ENCODE measurements at places on chromosomes 5 and 9.

GRCh38 chr9:87572719-87573118 lies 75.1 kb downstream of the DAPK1 start:
- no peak for DNase-seq

DNA sequence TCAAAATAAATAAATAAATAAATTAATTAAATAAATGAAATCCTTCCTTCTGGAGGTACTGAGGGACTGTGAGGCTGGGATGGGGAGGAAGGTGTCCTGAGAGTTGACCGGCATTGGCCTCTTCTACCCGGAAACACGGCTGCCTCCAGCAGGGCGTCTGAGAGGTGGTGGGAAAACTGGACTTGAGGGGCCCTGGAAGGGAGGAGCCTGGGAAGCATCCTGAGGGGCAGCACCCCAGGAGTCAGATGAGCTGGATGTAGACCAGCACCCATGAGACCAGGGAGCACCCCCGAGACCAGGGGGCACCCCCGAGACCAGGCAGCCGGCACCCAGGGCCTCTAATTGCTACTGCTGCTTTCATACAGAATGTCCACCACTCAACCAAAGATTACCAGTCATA lies 8.8 kb upstream of the NSMF start:
- DNase-seq = no peak

DNA sequence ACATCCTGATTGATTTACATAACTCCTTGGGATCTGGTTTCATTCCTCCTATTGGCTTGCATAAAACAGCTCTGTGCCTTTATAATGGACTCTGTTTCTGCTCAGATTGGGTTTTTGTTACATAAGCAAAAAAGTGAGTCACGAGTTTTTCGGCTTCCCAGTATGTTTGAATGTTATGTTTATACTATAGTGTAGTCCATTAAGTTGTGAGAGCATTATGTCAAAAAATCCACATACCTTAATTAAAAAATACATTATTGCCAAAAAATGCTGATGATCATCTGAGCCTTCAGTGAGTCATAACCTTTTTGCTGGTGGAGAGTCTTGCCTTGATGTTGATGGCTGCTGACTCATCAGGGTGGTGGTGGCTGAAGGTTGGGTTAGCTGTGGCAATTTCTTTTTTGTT lies 144.6 kb downstream of the CCDC171 start:
- DNase-seq = no peak

- DNase-seq = no peak
These were observed 200.6 kb upstream of the IRX1 start for GRCh38 chr5:3394891-3395599.

DNA sequence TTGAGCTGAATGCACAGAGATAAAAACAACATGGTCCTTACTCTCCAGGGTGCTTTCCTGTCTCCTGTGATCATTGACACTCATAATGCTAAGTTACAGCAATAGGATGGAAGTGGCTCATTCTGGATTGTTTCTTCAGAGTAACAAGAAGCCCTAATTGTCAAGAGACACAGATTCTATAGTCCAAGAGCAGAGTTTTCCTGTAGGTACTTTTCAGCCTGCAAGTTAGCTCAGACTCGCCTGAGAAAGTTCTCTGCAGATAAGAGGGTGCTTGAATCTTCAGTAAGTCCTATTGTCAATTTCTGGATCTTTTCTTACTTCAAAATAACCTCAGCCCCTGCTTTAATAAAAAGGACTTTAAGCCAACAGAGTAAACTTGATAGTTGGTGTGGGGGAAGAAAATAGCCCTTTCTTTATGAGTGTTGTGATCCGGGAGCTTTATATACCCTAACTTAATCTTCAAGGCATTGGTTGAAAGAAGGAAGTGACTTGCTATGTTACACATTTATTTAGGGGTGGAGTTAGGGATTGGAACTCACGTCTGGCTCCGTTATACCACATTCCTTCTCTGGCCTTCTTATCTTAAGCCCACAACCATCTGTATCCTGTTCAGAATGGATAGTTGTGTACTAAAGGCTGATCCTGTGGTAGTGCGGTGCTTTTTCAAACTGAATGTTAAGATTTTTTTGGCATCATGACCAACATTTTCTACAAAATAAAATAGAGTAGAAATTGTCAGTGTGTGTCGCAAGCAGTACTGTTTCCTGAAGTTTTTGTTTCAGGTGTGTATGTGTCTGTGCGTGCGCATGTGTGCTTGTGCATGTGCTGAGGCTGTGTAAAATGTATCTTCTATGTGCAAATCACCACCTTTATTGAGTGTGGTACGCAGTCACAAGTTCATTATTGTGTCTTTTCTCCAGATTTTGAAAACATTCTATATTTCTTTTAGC lies 173.9 kb downstream of the WDR70 start:
- DNase-seq = no peak

DNA sequence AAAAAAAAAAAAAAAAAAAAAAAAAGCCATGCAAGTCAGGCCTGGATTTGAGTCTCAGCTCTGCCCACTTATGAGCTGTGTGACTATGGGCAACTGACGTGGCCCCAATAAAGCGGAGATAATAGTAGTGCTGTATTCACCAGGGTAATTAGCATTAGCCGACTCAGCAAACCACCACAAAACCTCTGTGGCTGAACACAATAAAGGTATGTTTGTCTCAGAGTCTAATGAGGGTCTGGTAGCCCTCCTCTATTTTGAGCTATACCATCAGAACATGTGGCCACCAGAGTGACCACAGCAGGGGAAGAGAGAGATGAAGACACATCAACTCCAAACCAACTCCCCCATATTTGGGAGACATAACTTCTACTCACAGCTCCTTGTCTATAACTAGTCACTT lies 15.9 kb downstream of the SWI5 start:
- no peak for DNase-seq
